ENCODE measurements at places on chromosomes 2 and 18. TPM values are rescaled to one million over a fixed set of nuclear protein-coding genes. Genes with fewer than 3 reads are reported as not detected.

DNA sequence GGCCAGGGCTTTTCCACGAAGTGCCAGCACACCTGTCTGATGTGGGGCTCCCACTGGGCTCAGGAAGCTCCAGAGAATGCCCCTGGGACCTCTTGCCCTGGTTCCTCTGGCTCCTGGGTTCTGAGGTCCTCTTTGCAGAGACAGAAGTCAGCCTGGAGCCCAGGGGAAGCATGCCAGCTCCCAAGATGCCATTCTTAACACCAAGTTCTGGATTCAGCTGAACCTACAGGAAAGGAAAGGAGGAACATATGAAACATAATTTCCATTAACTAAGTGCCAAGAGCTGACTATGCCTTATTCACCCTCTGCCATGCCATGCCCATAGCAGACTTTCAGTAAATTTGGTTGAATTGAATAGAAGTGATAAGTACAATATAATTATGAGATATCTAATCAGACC is 21.9 kb downstream of the FAM124B start:
- no peak overlapping the region for H3K27ac ChIP-seq
- no peaks in the 10 kb centered on the region for H3K27me3 ChIP-seq
- no peak overlapping the region for H3K4me3 ChIP-seq
- H3K36me3 ChIP-seq, result no peaks in the 10 kb centered on the region
- no peaks in the 10 kb centered on the region for H3K4me1 ChIP-seq

DNA sequence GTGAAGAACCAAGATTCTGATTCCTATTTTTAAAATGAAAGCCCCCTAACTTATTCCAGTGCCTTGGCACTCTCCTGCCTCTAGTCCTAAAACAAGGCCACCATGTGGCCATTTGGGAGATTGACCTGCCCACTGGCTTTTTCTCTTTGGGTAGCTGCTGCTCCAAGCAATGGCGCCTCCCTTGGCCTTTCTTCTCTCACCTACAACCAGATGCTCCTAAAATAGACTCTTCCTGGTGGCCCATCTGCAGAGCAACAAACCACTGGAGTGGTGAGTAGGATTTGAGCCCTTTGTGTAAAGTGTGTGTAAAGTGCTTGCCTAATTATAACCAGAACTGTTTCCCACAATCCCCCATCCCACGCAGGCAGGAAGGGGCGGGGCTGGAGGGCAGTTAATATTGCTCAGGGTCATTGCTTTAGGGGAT is 114.2 kb downstream of the FHOD3 start:
- no peaks in the 10 kb centered on the region for H3K27me3 ChIP-seq
- H3K27ac ChIP-seq, result no peak overlapping the region
- DNase-seq, result no peak

DNA sequence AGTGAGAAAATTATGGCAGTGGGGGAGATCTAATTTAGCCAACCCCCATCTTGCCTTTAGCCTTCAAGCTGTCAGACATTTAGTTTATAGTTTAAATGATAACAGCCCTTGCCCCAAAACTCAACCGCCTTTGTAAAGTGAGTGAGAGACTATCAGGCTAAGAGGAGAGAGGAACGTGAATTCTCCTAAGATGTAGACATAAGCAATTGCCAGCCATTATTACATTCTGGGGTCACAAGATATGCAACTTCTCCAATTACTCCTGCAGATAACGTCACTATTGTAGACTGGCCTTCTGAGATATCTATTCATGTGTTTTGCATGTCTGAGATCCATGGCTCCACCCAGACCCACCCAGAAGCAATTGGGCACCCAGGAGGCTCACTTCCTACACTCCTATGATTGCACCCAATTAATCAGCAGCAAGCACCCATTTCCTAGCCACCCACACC is 307.3 kb downstream of the NBAS start:
- H3K4me1 ChIP-seq, result no peaks in the 10 kb centered on the region
- H3K4me3 ChIP-seq, result no peak overlapping the region
- H3K27me3 ChIP-seq, result no peaks in the 10 kb centered on the region
- no peak for DNase-seq

- no peaks in the 10 kb centered on the region for H3K36me3 ChIP-seq
- no peaks in the 10 kb centered on the region for H3K27me3 ChIP-seq
- no peak overlapping the region for H3K4me3 ChIP-seq
- no peak overlapping the region for H3K27ac ChIP-seq
Measured at GRCh38 chr2:158766524-158766923, 28.6 kb upstream of the DAPL1 start.

DNA sequence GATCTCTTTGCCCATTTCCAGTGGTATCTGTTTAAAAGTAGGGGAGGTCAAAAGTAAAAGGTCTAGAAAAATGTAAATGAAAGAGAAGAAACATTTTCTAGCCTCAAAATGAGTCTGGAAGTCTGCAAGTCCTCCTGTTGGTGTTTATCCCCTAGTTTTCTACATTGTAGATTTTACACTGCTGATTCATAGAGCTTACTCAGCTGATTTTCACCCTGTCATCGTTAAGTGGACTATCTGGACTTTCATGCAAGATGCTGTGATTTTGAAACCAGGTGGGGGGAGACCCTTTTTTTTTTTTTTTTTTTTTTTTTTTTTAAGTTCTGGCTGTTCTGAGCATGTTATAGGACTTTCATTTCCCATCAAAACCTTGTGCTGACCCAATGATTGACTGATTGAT is 10.3 kb downstream of the HOXD3 start:
- H3K4me1 ChIP-seq, result no peaks in the 10 kb centered on the region
- H3K36me3 ChIP-seq, result no peaks in the 10 kb centered on the region
- no peak overlapping the region for H3K27ac ChIP-seq
- no peak for DNase-seq

GRCh38 chr2:67156796-67157195 is 240.3 kb upstream of the ETAA1 start:
- no peak for DNase-seq
- no peaks in the 10 kb centered on the region for H3K4me1 ChIP-seq
- no peak overlapping the region for H3K27ac ChIP-seq
- H3K36me3 ChIP-seq, result no peaks in the 10 kb centered on the region
- H3K27me3 ChIP-seq, result no peaks in the 10 kb centered on the region
- H3K4me3 ChIP-seq, result no peak overlapping the region

GRCh38 chr18:44828080-44828479 is 147.4 kb downstream of the SETBP1 start:
- H3K27ac ChIP-seq, result no peak overlapping the region
- no peak for DNase-seq
- no peaks in the 10 kb centered on the region for H3K27me3 ChIP-seq
- no peaks in the 10 kb centered on the region for H3K36me3 ChIP-seq
- H3K4me1 ChIP-seq, result peaks cover 21% of the 10 kb centered on the region

- no peaks in the 10 kb centered on the region for H3K27me3 ChIP-seq
- no peak for DNase-seq
- H3K27ac ChIP-seq, result no peak overlapping the region
- no peaks in the 10 kb centered on the region for H3K4me1 ChIP-seq
- no peak overlapping the region for H3K4me3 ChIP-seq
- no peaks in the 10 kb centered on the region for H3K36me3 ChIP-seq
Measured at GRCh38 chr2:138485019-138485418, 16.6 kb upstream of the SPOPL start.

- peaks cover 8% of the 10 kb centered on the region for H3K4me1 ChIP-seq
- H3K27ac ChIP-seq, result no peak overlapping the region
- H3K36me3 ChIP-seq, result no peaks in the 10 kb centered on the region
- H3K27me3 ChIP-seq, result peaks cover 23% of the 10 kb centered on the region
Measured at GRCh38 chr2:126889496-126890135, 9.1 kb upstream of the TEX51 start.

- no peak overlapping the region for H3K27ac ChIP-seq
- no peaks in the 10 kb centered on the region for H3K36me3 ChIP-seq
- H3K4me3 ChIP-seq, result no peak overlapping the region
- no peaks in the 10 kb centered on the region for H3K4me1 ChIP-seq
- DNase-seq, result no peak
Measured at GRCh38 chr2:149651229-149651628, 63.7 kb upstream of the MMADHC start.

DNA sequence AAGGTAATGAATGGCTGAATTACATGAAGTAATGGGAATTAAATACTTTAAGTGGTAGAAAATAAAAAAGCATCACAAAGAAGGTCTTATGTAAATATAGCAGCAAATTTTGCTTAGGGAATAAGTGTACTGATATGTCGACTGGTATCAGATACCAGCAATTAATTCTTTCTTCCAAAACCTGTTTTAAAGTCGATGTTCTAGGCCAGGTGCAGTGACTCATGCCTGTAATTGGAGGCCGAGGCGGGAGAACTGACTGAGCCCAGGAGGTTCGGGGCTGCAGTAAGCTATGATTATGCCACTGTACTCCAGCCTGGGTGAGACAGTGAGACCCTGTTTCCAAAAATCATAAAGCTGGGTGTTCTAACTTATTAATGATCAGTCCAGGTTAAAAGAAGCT is 30.3 kb downstream of the SP3 start:
- H3K27ac ChIP-seq, result no peak overlapping the region
- no peak overlapping the region for H3K4me3 ChIP-seq
- no peaks in the 10 kb centered on the region for H3K27me3 ChIP-seq
- H3K4me1 ChIP-seq, result peaks cover 51% of the 10 kb centered on the region

GRCh38 chr18:54127759-54128378 is 96.6 kb downstream of the MBD2 start:
- H3K27me3 ChIP-seq, result no peaks in the 10 kb centered on the region
- H3K4me3 ChIP-seq, result no peak overlapping the region
- H3K27ac ChIP-seq, result no peak overlapping the region
- DNase-seq, result no peak

GRCh38 chr2:109649736-109650695 is 35.9 kb downstream of the SOWAHC start:
- H3K27me3 ChIP-seq, result no peaks in the 10 kb centered on the region
- no peak overlapping the region for H3K4me3 ChIP-seq

- no peak overlapping the region for H3K4me3 ChIP-seq
- DNase-seq, result no peak
- H3K4me1 ChIP-seq, result peaks cover 55% of the 10 kb centered on the region
- H3K27ac ChIP-seq, result peak overlapping the region; percentile 53
- H3K27me3 ChIP-seq, result no peaks in the 10 kb centered on the region
Measured at GRCh38 chr18:76410660-76411417, 84.2 kb downstream of the ZNF516 start.

DNA sequence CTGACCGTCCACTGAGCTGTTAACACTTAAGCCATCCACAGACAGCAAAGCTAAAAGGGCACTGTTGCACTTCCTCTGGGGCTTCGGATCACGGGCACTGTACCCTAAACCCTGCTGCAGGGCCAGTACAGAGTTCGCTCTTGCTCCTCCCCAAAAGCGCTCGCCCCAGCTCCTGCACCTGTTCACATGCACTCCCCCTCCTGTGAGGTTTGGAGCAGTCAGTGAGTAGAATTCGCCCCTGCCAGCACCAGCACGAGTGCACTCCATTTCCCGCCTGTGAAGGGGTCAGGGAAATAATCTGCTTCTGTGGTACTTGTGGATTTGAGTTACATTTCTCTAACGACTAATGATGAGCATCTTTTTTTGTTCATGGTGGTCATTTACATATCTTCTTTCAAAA is 158.8 kb downstream of the PTPRM start:
- H3K36me3 ChIP-seq, result no peaks in the 10 kb centered on the region
- H3K27ac ChIP-seq, result no peak overlapping the region
- H3K27me3 ChIP-seq, result no peaks in the 10 kb centered on the region

DNA sequence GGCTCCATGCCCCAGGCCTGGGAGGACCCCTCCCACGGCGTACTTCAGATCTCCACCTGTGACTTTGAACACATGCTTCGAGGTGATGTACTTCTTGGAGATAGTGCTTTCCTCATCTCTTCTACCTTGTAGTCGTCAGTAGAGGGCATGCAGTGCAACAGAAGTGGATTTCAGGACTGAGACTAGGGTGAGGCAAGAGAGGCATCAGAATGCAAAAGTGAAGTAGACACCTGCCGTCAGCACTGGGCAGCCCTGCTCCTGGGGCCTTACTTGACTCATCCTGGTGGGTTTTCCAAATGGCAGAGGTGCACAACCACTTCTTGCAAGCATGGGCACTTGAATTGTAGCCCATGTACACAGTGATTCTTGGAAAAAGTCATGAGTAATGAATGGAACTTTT is 258.8 kb downstream of the NEDD4L start:
- H3K4me1 ChIP-seq, result no peaks in the 10 kb centered on the region
- H3K4me3 ChIP-seq, result no peak overlapping the region
- no peaks in the 10 kb centered on the region for H3K27me3 ChIP-seq
- DNase-seq, result no peak

DNA sequence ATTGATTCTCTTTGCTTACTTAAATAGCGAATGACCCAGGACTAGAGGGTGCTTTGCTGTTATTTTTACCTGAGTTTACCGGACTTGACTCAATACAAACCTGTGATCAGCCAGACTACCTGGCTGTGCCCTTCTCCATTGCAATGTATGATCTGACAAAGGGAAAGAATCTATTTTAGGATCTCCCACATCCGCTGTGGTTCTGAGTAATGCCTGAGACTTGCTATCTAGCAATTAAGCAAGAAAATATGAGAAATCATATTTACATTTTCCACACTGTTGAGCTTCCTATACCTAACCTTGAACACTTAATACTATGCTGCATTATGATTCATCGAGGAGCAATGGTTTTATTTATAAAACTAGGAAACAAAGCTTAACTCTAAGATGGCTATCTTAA is 215.2 kb downstream of the RAD51AP2 start:
- H3K36me3 ChIP-seq, result no peaks in the 10 kb centered on the region
- no peak overlapping the region for H3K4me3 ChIP-seq
- no peak for DNase-seq
- H3K27ac ChIP-seq, result no peak overlapping the region
- no peaks in the 10 kb centered on the region for H3K4me1 ChIP-seq

DNA sequence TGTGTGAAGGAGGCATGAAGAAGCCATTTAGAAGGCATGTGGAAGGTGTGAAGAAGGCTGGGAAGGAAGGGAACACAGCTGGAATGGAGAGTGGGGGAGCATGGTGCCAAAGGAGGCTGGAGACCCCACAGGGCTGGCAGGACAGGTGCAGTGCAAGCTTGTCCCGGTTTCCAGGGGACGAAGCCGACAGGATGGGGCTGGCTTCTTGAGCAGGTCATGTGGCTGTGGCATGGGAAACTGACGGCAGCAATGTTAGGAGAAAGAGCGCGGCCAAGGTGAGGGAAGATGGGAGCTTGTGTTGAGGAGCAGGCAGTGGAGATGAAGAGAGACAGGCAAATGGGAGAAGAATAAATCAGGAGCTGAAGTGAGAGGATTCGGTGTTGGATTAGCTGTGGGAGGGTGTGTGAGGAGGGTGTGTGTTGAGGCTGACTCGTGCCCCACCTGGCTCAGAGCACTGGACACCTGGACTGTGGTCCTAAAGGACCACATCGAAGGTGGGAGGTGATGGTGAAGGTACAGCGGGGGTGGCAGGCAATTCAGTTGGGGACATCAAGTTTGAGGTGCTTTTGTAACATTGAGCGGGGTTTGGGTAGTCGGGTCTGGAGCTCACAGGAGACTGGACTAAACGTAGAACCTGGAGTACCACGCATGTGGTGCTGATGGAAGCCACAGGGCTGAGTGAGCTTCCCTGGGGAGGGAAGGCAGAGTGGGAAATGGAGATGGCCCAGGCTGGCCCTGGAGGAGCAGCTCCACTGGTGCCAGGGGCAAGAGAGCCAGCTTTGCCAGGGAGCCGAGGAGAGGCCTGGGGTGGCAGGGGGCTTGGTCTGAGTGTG is 165.6 kb upstream of the HDAC4 start:
- H3K27me3 ChIP-seq, result peaks cover 13% of the 10 kb centered on the region
- no peak overlapping the region for H3K27ac ChIP-seq
- H3K4me3 ChIP-seq, result no peak overlapping the region
- no peaks in the 10 kb centered on the region for H3K4me1 ChIP-seq
- no peak for DNase-seq

- DNase-seq, result no peak
- no peaks in the 10 kb centered on the region for H3K36me3 ChIP-seq
- no peak overlapping the region for H3K4me3 ChIP-seq
- H3K27me3 ChIP-seq, result no peaks in the 10 kb centered on the region
- no peak overlapping the region for H3K27ac ChIP-seq
Measured at GRCh38 chr2:61707984-61708852, 145.6 kb downstream of the FAM161A start.

The UGT1A5 gene
- total RNA-seq, result not detected

The OR6B2 gene
- not detected for total RNA-seq

The NYAP2 gene
- 0.55 TPM for total RNA-seq

The CNGA3 gene
- 0.10 TPM for total RNA-seq

The RAB11FIP5 gene
- 29.8 TPM for total RNA-seq

The SLC38A11 gene
- 0.63 TPM for total RNA-seq
